ENCODE measurements at places on chromosomes 3 and 15. TPM values are rescaled to one million over a fixed set of nuclear protein-coding genes. Genes with fewer than 3 reads are reported as not detected.

The SLC6A1 gene
- total RNA-seq: not detected

The MCTP2 gene
- 24.5 TPM for total RNA-seq

The CILP gene
- not detected for total RNA-seq

The GOLGA6A gene
- total RNA-seq: not detected

GRCh38 chr3:152403632-152404066 is 134.9 kb downstream of the MBNL1 start:
- DNase-seq: no peak

DNA sequence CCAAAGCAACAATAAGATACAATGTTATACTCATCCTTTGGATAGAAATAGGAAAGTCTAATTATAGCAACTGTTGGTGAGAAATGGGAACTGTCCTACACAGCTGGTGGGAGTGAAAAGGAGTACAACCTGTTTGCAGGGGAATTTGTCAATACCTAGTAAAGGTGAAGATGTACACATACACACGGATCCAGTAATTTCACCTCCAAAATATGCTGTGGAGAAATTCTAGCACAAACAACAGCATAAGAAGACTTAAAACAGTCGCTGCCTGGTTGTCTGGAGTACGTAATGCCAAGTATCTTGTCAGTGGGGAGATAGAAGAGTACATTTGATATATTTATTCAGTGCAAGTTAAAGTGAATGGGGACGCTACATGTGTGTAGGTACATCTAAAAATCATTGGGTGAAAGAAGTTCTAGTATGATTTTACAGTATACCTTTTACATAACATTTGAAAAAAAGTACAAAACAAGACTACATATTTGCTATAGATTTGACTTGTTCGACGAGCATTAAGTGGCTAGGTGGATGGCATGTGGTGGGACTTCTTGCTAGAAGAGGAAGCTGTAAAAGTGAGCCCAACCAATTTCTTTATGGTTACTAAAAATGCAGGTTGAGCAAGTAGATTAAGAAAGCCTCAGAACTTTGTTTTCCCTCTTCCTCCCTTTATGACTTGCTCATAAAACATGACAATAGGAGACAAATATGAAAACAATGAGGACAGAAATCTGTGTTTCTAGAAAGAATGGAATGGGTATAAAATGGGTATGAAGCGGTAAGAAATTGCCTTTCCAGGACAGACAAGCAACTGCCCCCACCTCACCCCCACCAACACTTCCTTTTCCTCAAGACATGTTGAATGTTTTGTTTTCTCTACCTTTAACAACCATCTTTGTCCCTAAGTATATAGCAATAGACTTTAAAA is 50.2 kb upstream of the CCR4 start:
- no peak for DNase-seq

- no peak for DNase-seq
Measured at GRCh38 chr3:16257309-16257708, 7.4 kb downstream of the DPH3 start.

GRCh38 chr15:79093352-79093935 is 2.9 kb upstream of the RASGRF1 start:
- DNase-seq: no peak

DNA sequence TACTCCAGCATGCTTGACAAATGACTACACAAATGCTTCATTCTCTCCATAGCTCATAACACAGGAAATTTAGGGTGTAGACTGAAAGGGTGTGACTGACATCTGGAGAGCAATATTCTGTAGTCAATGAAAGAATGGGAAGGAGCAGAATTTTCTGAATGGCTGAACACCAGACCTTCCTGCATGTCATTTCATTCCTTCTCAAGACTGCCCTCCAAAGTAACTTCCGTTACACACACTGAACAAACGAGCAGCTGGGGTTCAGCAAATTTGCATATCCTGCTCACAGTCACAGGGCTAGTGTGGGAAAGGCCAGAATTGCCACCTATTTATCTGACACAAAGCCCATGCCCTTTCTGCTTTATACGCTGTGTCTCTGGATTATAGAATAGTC is 325.0 kb upstream of the CFAP20DC start:
- no peak for DNase-seq

GRCh38 chr15:100032358-100033085 is 299.3 kb upstream of the LYSMD4 start:
- DNase-seq: no peak
